ENCODE measurements at places on chromosomes 7 and 10.

DNA sequence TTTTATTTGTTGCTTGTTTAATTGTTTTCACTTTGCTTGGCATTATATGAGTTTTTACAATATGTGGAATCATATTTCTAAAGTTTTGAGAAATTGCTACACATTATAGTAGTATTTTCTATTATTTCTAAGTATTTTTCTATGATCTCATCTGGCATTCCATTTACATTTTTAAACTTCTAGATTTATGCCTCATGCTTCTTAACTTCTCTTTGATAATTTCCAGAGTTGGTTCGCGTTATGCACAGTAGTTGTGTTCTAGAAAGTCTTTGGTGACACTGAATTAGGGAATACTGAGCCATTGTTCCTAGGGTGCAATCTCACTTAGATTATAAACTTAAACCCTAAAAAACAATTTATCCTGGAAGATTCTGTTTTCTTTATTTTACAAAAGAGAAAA, 129.2 kb downstream of the GNAI1 start:
- no peak for DNase-seq

GRCh38 chr10:84344526-84344925, 16.1 kb downstream of the CCSER2 start:
- no peak for DNase-seq

DNA sequence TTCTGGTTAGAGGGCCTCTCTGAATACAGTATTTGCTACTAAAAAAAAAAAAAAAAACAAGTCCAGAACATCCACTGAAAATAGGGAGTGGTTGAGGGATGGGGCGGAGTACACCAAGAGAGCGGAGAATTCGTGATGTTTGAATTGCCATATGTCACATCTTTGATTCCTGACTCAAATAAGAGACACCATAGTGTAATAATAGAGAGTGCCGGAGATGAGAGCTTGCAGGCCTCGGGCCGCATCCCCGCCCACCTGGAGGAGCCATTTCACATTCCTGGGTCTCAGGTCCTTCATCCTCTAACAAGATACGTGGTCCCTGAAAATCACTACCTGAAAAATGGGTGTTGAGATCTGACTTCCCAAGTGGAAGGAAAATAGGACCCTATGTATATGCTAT, 46.8 kb downstream of the KIAA1549 start:
- no peak for DNase-seq

- DNase-seq, result no peak
Measured at GRCh38 chr7:120160166-120160565, 112.8 kb upstream of the KCND2 start.

DNA sequence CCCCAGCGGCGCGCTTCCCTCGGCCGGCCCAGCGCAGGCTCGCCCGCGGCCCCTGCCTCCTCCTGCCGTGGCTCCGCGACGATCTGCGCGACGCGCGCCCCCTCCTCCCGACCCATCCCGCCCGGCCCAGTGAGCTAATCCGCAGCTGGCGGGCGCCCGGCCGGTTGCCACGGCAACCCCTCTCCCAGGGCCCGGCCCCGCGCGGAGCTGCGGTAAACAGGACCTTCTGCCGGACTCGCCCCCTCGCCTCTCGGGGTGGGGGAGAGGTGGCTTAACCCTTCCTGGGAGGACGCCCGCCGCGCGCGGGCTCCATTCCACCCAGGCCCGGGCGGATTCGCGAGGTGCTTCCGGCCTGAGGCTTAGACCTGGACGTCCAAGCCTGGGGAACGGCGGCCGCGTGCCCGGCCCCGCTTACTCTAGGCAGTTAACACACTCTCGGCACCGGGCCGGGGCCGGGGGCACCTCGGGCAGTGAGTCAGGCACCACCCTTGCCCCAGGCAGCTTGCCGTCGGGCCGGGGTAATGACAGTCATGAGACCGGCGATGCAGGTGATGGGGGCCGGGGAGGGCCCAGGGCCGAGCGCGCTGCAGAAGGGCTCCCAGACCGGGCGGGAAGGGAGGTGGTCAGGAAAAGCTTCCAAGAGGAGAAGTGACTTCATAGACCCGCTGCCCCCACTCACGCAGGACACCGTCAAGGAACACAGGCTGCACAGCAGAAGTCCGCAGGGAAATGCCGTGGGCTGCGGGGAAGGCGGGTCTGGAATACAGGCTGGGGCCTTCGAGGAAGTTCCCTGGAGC, at the start of gene DENND2A:
Gene DENND2A, minus strand, starts transcription at position 87 of the 797 bp plus-strand sequence. CDS start 38,416 bp downstream, outside the sequence.
- no peak for DNase-seq

DNA sequence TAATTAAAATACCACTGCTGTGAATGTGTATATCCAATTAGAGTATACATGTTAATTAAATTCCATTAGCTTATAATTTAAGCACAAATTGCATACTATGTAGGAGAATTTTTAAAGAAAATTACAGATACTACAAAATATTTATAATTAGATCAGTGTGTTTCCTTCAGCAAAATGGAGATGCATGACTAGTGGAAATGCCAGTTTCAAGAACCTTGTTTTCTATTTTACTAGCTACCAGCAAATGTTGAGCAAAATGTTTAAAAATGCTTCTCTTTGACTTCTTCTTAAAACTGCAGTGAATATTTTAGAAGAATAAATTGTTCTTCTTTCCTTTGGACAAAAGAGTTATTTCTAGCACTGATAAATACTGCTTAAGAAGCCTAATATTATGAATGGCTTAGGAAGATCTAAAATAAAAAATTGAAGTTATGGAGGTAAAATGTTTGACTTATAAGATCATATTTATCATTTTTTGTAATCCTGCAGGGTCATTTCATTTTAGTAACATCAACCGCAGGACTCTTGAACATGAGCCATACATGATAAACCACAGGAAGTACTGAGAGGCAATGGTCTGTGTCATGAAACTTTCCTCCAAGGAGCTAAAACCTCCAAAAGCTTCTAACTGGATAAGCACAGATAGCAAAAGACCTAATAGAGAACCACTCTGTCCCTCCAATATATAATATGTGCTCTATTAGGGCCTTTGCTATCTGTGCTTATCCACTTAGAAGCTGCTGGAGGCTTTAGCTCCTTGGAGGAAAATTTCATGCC, 1066.0 kb upstream of the CELF2 start:
- no peak for DNase-seq

DNA sequence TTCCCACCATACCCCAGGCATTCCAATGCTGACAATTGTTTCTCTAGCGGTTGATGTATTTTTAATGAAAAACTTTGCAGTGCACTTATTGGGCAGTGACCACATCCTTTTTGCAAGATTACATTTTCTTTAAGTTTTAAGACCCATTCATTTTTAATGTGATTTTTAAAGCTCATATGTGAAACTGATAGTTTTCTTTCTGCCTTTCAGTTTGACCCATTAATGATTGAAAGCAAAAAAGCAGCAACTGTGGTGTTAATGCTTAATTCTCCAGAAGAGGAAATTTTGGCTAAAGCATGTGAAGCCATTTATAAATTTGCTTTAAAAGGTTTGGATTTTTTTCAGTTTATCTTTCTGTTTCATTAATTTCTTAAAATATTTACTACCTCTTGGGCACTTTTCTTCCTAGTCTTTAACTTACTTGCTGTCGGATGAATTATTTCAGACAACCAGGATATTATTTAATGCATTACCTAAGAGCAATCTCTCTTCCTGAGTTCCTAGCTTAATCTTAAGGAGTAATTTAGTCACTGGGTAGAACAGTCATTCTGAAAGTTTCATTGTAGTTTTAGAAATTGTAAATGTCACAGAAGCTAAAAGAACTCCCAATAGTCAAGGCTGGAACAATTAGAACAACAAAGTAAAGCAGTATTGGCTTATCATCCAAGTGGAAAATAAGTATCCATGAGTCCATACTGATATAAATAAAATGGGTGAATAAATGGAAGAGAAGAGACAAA, 18.3 kb downstream of the ARMC3 start:
- no peak for DNase-seq

GRCh38 chr10:33835556-33835955, 501.1 kb upstream of the NRP1 start:
- no peak for DNase-seq

GRCh38 chr7:66303454-66304155, 98.5 kb downstream of the TPST1 start:
- DNase-seq, result no peak

DNA sequence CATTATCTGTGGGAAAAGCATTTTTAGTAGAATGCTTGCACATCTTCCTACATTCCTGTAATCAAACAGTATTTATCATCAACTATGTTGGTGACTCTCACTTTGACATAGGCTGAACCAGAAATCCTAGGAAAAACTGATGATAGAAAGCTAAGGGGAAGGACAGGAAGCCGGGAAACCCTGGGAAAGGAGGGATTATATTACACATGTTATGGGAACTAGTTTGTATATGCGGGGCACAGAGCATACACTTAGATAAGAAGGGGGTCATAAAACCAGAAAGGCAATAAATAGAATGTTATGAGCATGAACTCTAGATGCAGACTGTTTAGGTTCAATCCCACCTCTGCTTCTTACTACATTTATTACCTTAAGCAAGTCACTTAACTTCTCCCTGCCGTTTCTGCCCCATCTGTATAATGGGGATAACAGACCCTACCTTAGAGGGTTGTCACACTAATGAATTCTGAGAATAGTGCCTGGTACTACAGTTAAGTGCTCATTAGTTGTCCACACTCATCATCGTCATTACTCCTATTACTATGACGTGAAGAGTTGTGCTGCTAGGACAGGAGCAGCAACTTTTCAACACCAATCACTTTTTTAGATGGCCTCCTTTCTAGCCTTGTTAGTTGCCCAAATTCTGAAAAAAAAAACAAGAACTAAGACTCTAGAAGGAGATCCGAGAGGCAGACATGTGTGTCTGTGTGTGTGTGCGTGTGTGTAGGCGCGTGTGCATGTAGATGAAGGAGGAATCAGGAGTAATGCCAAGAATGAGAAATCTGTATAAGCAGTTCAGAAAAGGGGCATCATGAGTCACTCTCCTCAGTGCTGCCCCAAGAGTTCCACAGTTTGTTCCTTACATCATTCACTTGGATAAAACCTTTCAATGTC, 52.2 kb downstream of the KMT2C start:
- no peak for DNase-seq

DNA sequence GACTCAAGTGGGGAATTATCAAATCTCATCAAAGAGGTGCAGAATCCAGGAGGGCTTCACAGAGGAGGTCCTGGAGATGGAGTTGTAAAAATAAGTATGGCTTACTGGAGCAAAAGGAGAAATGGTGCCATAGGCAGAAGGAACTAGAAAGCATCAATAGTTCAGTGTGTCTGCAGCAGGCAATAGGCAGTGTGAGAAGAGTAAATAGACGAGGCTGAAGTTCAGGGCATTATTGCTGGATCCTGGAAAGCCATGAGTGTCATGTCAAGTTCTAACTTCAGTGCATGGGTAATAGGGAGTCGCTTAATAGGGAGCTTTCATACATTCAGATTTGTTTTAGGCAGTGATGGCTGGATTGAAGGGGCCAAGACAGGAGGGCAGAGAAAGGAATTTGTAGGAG, 39.3 kb downstream of the CYP26A1 start:
- no peak for DNase-seq

DNA sequence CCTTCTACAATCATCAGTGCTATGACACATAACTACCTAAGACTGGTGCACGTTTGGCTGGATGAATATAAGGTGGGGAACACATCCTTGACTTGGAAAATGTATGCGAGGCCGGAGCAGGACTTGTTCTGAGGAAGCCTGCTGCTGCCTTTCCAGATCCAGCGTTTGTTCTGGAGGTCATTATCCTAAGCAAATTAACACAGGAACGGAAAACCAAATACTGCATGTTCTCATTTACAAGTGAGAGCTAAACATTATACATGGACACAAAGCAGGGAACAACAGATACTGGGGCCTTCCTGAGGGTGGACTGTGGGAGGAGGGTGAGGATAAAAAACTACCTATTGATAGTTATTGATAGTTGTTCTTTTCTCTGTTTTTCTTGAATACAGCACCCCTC, 10.8 kb upstream of the GALNT11 start:
- no peak for DNase-seq

GRCh38 chr7:105810556-105810955, 65.8 kb downstream of the ATXN7L1 start:
- no peak for DNase-seq

- DNase-seq, result no peak
Measured at GRCh38 chr7:127890726-127891125, 140.5 kb downstream of the LRRC4 start.

- DNase-seq, result no peak
Measured at GRCh38 chr10:3911713-3912442, 126.9 kb upstream of the KLF6 start.

DNA sequence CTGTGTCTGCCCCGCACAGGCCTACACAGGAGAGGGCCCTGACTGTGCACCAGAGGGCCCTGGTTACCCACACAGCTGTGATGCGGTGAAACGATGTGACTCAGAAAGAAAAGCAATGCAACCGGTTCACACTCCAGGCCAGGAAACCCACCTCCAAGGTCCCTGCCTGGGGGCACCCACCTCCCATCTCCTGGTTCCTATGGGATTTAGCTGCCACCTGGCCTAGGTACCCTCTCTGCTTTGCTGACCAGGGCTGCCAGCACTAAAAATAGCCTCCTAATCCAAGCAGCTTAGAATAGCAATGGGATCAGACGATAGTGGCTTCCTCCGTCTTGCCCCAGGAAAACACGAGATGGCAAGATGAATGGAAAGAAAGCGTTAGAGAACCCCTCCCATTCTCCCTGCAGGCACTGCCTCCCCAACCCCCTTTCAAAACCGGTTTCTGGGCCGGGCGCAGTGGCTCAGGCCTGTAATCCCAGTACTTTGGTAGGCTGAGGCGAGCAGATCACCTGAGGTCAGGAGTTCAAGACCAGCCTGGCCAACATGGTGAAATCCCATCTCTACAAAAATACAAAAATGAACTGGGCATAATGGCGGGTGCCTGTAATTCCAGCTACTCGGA, 12.4 kb downstream of the RBP3 start:
- no peak for DNase-seq

- no peak for DNase-seq
Measured at GRCh38 chr7:73329861-73330581, 2.1 kb downstream of the FKBP6 start.

DNA sequence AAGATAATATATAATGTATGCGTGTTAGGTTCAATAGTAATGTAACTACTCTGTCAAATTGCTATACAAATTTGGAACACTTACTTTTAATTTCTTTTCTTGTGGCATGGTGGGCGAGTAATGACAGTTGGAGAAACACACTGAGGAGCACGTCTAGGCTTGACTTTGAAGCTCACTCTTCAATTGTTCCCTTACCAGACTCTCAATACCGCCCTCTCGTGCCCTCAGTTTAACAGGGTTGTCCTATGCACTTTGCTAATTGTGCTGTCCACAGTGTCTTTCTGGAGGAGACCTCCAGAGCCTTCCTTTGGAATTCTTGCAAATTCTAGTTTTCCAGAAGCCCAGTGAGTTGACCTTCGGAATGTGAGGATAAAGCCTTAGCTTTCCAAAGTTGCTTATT, 107.2 kb upstream of the RELN start:
- DNase-seq, result no peak

GRCh38 chr10:121444520-121445165, 153.6 kb downstream of the FGFR2 start:
- no peak for DNase-seq
